ENCODE measurements at places on chromosomes 5 and 9. TPM values are rescaled to one million over a fixed set of nuclear protein-coding genes. Genes with fewer than 3 reads are reported as not detected.

The EIF4E1B gene
- total RNA-seq, result not detected

The FSTL4 gene
- total RNA-seq, result 0.42 TPM

The SLC25A25 gene
- 14.0 TPM for total RNA-seq

The PCDHA9 gene
- not detected for total RNA-seq

DNA sequence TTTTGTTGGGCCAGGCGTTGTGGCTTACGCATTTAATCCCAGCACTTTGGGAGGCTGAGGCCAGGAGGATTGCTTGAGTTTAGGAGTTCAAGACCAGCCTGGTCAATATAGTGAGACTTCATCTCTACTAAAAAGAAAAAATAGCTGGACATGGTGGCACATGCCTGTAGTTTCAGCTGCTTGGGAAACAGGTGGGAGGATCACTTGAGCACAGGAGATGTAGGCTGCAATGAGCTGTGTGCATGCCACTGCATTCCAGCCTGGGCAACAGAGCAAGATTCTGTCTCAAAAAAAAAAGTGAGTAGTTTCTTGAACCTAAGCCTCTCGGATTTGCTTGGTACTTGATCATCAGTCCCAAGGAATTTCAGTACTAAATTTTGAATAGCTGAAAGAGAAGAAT is 26.9 kb downstream of the G3BP1 start:
- no peak for DNase-seq

DNA sequence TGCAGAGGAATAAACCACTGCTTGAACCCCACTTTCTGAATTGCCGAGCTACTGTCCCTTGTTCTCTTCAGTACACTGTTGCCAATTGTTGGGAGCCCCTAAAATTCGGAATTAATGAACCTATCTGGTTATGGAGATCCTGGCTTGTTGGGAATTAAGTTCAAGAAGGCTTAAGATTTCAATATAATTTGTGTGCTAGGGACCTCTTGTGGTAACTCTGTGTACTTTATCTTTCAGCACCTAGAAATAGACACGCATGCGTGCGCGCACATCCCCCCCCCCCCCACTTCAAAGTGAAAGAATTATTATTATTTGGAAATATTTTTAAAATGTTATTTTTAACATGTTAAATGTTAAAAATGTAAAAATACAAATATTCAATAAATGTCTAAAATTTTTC is 53.3 kb upstream of the FAM169A start:
- peak; percentile 58 for DNase-seq

DNA sequence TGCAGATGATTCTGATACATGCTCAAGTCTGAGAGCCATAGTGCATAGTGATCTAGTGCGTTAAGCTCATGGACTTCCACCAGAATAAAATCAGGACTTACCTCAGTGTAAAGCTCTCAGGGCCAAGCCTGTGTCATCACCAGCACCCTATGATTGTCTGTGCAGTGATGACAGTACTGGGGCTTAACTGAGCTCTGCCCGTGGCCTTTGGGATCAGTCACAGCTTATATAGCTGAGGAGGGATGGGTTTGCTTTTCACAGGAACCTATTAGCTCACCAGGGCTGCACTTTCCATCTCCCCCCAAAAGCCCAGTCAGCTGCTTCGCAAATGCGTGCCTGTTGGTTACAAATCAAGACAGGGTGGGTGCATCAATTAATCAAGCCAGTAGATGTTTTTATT is 246.9 kb downstream of the NR3C1 start:
- DNase-seq, result no peak

DNA sequence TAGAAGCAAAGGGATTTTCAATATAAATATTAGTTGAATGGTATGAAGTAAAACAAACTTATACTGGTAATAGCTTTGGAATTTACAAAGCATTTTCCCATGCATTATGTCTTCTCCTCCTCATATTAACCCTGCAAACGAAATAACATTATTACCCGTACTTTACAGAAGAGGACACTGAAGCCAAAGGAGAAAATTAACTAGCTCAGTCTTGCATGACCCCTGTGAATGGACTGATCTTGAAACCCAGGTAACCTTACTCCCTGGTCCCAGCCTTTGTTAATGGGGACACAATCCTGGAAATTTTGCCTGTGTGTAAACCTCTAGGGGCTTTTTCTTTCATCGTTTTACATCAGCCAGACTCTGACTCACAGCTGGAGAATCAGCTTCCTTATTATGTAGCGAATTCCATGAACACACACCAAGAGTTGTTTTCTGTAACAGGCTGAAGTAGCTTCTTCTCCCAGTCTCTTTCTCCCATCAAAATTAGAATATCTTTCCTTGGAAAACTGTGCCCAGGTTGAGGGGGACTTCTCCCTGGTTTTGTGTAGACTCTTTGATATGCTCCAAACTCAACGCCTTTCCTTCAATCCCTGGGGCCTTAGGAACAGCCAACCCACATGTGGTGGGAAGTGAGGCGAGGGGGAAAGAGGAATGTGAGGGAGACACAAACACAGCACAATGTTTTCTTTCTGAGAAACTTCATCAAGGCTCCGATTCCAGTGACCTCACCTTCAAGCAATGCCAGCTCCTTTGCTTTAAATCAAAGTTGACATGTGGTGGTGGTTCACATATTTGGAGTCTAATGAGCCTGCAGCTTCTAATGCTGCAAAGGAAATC is 480.9 kb upstream of the PAPPA start:
- DNase-seq, result no peak

DNA sequence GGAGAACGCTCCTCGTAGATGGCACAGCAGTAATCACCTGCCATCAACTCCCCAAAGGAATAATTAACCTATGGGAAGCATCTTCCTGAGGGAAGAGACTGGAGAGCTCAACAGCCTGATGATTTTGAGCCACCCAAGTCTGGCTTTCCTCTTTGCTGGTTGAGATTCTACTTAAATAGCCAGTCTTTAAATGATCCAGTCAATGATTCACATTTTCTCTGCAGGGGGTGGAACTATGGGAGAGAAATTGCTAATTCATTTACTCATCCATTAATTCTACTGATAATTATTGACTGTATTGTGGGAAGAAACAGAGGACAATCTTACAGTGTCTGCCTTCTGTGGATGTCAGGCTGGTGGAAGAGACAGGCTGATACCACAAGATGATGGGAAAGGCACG is 355.0 kb upstream of the PANK3 start:
- DNase-seq, result no peak
